ENCODE measurements at places on chromosomes 16 and 17.

DNA sequence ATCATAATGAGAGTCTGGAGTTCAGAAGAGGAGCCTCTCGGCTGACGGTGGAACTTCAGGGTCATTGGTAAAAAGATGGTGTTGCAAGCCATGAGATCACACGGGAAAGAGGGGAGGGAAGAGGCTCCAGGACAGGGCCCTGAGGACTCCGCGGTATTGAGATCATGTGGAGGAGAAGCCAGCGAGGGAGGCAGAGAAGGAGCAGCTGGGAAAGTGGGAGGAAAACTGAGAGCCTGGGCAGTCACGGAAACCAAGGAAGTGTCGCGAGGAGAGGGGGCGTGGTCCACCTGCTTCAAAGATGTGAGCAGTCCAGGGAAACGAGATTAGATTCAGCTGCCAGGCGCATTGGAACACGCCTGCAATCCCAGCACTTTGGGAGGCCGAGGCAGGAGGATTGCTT lies 27.7 kb upstream of the SBK1 start:
- DNase-seq = no peak

DNA sequence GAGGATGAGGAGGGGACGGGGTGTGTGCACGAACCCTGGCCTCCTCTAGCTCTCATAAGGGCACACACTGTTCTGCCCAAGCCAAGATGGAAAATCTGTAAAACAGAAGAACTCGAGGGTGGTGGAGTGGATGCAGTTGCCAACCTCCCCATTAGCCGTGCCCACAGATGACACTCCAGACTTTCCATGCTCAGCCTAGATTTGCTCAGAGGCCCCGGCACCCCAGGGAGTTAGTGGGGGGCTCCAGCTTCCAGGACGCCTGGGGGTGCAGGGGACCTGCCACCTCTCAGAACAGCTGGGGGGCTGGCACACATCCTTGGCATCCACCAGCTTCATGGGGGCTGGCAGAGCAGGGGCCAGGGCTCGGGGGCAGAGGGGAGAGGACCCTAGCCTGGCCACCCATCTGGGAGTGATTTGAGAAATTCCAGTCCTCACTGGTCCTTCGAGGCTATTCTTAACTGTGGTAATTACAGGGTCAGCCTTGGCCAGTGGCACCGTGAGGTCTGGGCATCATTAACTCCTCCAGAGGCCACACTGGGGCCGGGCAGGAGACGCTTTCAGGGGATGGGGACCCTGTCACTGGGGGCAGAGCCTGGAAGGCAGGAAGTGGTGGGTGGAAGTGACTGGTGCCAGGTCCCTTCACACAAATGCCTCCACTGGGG lies 14.3 kb downstream of the VASN start:
- DNase-seq = no peak

DNA sequence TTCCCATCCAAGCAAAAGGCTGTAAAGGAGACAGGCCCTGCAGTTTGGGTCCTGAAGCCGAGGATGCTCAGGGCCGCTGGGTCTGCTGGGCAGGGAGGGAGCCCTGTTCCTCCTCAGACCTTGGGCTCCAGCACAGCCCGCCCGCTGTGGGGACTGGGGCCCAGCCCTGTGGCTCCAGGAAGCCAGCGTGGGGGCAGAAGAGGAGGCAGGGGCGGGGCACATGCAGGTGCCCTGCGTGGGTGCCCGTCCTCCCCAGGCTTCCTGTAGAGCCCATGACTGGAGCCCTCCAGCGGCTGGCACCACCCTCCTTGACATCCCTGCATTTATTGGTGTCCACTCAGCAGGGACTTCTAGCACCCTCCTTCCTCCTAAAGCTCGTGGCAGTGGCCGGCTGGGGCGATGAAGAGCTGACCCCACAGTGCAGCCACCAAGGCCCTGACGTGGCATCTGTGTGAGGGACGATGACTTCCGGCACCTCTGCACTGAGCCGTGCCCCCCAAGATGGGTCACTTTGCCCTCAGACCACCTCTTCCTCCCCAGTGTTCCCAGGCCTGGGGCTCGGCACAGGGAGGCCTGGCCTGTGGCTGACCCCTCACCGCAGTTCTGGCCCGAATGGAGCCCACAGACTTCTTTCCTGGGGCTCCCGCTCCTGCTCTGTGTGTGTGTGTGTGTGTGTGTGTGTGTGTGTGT lies 9.9 kb downstream of the PRSS27 start:
- no peak for DNase-seq

GRCh38 chr16:81585785-81586184 lies 141.2 kb downstream of the CMIP start:
- DNase-seq = no peak

DNA sequence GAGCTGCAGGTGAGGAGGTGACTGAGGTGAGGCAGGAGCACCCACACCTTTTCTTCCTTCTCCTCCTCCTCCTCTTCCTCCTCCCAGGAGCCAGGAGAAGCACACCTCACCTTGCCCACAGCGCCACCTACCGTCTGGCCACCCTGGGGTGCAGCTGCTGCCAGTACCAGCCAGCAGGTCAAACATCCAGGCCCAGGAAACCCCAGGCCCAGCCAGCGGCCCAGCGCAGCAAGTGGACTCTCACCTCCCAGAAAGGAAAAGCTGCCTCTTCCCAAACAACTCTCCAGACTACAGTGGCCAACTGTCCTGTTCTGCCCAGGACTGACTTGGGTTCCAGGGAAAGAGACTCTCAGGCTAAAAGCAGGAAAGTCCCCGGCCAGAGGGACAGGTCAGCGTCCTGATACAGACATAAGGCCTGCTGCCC lies 22.7 kb downstream of the PEMT start:
- DNase-seq = peak; percentile 17

GRCh38 chr16:619476-620100 lies 11.2 kb upstream of the WFIKKN1 start:
- no peak for DNase-seq

DNA sequence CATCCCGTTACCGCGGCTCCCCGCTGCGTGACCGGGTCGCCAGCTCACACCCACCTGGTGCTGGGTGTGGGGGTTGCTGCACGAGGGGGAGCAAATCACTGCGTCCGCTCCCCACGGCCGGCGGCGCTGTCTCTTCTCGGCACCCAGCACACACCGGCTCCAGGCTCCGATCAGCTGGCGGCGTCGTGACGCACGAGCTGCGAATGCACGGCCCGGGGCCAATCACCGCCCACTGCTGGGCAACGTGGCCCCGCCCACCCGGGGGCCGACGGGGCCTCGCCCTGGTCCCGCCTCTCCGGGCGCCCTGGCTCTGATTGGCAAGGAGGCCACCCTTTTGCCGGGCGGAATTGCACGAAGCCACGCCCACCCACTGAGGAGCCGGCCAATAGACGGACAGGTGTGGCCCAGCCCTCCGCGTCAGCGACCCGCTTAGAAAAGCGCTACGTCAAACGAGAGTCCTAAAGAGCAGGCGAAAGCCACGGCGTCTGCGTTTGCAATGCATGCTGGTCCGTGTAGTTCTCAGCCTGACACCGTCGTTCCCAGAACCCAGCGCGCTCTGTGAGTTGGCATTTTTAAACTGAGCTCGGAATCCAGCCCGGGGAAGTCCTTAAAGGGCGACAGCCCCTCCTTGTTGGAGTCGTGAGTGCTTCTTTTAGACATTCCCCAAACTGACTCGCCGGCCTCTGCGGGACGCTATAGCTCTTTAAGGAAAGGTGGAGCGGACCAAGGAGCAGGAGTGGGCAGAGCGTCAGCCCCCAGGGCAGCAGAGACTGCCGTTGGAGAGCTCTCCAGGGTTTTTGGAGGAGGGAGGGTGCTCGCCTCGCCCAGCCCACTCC lies 6.1 kb upstream of the TLCD2 start:
- peak; percentile 100 for DNase-seq

- no peak for DNase-seq
Observed at GRCh38 chr17:64171041-64171440, 41.1 kb upstream of the ERN1 start.

- no peak for DNase-seq
Observed at GRCh38 chr17:22300177-22300576, 607.9 kb downstream of the KCNJ18 start.

- no peak for DNase-seq
Observed at GRCh38 chr17:14886200-14886739, 378.9 kb downstream of the PMP22 start.

GRCh38 chr16:22843856-22844255 lies 29.9 kb downstream of the HS3ST2 start:
- DNase-seq = no peak

- no peak for DNase-seq
Observed at GRCh38 chr17:78125138-78125913, 3.2 kb downstream of the TMC6 start.

GRCh38 chr17:29240968-29241963 lies 5.4 kb upstream of the CRYBA1 start:
- no peak for DNase-seq

- peak; percentile 79 for DNase-seq
Observed at GRCh38 chr16:4116325-4117249, at the start of gene ADCY9. Gene ADCY9, minus strand, starts transcription at chr16:4116442. Its CDS starts 1,000 bp downstream, at chr16:4115442.

DNA sequence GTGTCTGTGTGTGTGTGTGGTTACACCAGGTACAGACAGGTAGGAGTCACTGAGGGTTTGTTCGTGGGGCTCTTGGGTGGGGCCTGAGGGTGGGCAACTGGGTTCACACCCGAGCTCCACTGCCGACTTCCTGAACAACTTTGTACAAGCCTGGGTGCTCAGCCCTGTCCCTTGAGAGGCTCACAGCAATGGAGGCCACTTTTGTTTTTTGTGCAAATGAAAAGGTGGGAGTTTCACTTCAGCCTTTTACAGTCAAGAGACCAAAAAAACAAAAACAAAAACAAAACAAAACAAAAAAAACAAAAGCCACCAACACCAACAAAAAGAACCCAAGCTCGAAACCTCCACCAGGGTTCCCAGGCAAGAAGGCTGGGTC lies 2.4 kb downstream of the RHBDF2 start:
- no peak for DNase-seq

Measured in central memory CD4-positive, alpha-beta T cell (primary cell).